Ureter (tissue), 1 donor: ENCODE measurements at places on chromosomes 5 and 9. TPM values are rescaled to one million over a fixed set of nuclear protein-coding genes. Genes with fewer than 3 reads are reported as not detected.

Gene NUTM2G
- total RNA-seq, result not detected

- DNase-seq, result no peak
Observed at GRCh38 chr5:171093598-171093997, 215.4 kb upstream of the TLX3 start.

- no peak for DNase-seq
Observed at GRCh38 chr5:171537070-171537849, 117.8 kb downstream of the FGF18 start.

GRCh38 chr9:130668659-130669058 is 4.3 kb downstream of the PRDM12 start:
- DNase-seq, result no peak

Gene ADRA1B
- total RNA-seq, result 0.23 TPM

- no peak for DNase-seq
Observed at GRCh38 chr9:24036459-24036858, 210.4 kb upstream of the ELAVL2 start.

Gene GLRA1
- not detected for total RNA-seq

- DNase-seq, result no peak
Observed at GRCh38 chr5:35202319-35203111, 27.8 kb downstream of the PRLR start.

- DNase-seq, result no peak
Observed at GRCh38 chr5:30908356-30908755, 285.1 kb upstream of the CDH6 start.

GRCh38 chr9:109599131-109599530 is 101.0 kb upstream of the PTPN3 start:
- DNase-seq, result no peak

Gene TSTD2
- 36.1 TPM for total RNA-seq
